Suprapubic skin (tissue), 4 donors: ENCODE measurements at places on chromosomes 4 and X. TPM values are rescaled to one million over a fixed set of nuclear protein-coding genes. Genes with fewer than 3 reads are reported as not detected.

NDNF gene
- total RNA-seq: 5.4 TPM

NAAA gene
- 53.6 TPM for total RNA-seq

SPANXN3 gene
- total RNA-seq: not detected

UGT2A1 gene
- total RNA-seq: 1.6 TPM

ARMCX5 gene
- 26.5 TPM for total RNA-seq

UBQLN2 gene
- total RNA-seq: 27.2 TPM

CDKL2 gene
- total RNA-seq: 1.3 TPM

GIMD1 gene
- total RNA-seq: not detected

CXCL10 gene
- not detected for total RNA-seq

GPR119 gene
- not detected for total RNA-seq

CLDN34 gene
- not detected for total RNA-seq

DKK2 gene
- total RNA-seq: 1.4 TPM

ANKRD50 gene
- total RNA-seq: 29.4 TPM
